HFFc6 (cell line): ENCODE measurements at places on chromosomes 4 and X. TPM values are rescaled to one million over a fixed set of nuclear protein-coding genes. Genes with fewer than 3 reads are reported as not detected.

NXT2 gene
- 4.9 to 7.5 TPM (median 5.0 TPM) in 3 replicates for total RNA-seq

DNA sequence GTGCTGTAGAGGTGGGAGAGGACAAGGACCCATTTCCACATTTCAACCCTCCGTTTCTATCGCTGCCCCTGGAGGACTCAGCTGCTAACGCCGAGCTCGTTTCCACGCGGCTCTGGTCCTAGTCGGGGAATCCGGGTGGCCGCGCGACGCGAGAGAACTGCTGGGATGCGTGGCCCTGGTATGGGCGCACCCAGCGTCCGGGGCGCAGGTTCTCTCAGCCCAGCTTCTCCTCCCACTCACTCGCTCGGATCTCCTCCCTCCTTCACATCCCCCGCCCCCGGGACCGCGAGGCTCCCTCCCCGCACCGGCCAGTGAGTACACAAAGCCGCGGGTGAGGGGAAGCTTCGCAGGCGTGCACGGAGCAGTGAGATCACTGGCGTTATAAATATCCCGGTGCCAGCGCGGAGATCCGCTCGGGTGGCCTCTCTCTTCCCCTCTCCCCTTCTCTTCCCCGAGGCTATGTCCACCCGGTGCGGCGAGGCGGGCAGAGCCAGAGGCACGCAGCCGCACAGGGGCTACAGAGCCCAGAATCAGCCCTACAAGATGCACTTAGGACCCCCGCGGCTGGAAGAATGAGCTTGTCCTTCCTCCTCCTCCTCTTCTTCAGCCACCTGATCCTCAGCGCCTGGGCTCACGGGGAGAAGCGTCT lies at the start of gene FGF5:
FGF5 (plus strand) TSS at position 412 of the 649 bp plus-strand sequence; CDS start at position 573, 161 bp downstream.
- DNase-seq = peak; percentile 98

DNA sequence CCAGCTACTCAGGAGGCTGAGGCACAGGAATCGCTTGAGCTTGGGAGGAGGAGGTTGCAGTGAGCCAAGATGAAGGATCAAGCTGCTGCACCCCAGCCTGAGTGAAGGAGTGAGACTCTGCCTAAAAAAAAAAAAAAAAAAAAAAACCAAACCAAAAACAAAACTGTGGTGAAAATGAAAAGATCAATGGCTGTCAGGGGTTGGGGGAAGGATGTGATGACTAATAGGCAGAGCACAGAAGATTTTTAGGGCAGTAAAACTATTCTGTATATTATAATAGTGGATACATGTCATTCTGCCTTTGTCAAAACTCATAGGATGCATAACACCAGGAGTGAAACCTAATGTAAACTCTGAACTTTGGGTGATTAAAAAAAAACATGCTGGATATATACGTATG lies 69.9 kb upstream of the ELOVL6 start:
- no peak for DNase-seq

ZNF518B gene
- 15.3 and 15.5 TPM in 2 replicates for total RNA-seq

DNA sequence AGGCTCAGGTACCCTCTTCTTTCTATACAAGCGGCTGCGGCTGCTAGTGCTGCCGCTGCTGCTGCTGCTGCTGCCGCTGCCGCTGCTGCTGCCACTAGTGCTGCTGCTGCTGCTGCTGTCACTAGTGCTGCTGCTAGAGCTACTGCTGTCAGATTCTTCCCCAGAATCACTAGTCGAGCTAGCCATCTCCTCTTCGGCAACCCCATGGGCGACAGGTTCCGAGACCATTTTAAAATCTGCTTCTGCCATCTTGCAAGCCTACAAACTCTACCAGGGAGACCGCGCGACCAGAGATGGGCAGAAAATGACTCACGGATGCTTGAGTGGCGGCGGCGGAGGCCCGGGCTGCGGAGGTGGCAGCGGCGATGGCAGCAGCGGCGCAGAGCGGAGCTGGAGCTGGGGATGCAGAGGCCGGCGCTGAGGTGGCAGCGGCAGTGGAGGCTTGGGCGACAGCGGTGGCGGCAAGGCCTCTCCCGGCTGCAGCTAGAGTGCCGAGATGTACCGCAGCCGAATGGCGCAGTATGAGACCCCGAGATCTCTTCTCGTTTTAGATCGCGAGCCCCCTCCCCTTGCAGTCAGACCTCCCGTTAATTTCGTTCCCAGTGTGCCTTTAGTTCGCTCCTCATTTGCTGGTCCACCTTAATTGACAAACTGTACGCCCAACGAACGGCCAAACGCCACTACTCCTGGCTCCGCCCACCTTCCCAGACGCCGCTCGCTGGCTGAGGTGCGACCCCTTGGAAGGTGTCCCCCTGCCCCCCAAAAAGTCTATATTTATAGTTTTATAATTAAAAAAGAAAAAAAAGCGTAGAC lies at the start of gene NAP1L3:
NAP1L3 (minus strand) TSS at position 523 of the 813 bp plus-strand sequence; CDS start at position 249, 274 bp downstream.
- peak; percentile 78 for DNase-seq

GRCh38 chrX:63275127-63275526 lies 76.0 kb downstream of the SPIN4 start:
- DNase-seq = peak; percentile 13
